ENCODE measurements at places on chromosomes 7 and 10.

- no peaks in the 10 kb centered on the region for H3K4me1 ChIP-seq
- H3K36me3 ChIP-seq = no peaks in the 10 kb centered on the region
- no peak for DNase-seq
Measured at GRCh38 chr10:113980408-113981087, 63.1 kb upstream of the ADRB1 start.

- H3K36me3 ChIP-seq = no peaks in the 10 kb centered on the region
- H3K4me1 ChIP-seq = peaks cover 5% of the 10 kb centered on the region
- no peak for DNase-seq
- H3K4me3 ChIP-seq = no peak overlapping the region
- no peak overlapping the region for H3K27ac ChIP-seq
- H3K27me3 ChIP-seq = peaks cover 93% of the 10 kb centered on the region
Measured at GRCh38 chr7:27209933-27210440, 10.1 kb upstream of the HOXA13 start.

- no peak overlapping the region for H3K27ac ChIP-seq
- H3K4me1 ChIP-seq = no peaks in the 10 kb centered on the region
- H3K36me3 ChIP-seq = no peaks in the 10 kb centered on the region
- no peaks in the 10 kb centered on the region for H3K27me3 ChIP-seq
Measured at GRCh38 chr10:12801214-12802087, 200.1 kb downstream of the CCDC3 start.

DNA sequence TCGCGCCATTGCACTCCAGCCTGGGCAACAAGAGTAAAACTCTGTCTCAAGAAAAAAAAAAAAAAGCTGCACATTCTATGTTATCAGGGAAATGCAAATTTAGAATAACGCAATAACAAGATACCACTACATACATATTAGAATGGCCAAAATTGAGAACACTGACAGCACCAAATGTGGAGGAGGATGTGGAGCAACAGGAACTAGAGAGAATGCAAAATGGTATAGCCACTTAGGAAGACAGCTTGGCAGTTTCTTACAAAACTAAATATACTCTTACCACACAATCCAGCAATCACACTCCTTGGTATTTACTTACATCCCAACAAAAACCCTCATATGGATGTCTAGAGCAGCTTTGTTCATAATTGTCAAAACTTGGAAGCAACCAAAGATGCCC is 76.8 kb downstream of the ALOX5 start:
- no peaks in the 10 kb centered on the region for H3K27me3 ChIP-seq
- H3K36me3 ChIP-seq = no peaks in the 10 kb centered on the region
- H3K4me1 ChIP-seq = no peaks in the 10 kb centered on the region
- H3K27ac ChIP-seq = no peak overlapping the region
- H3K4me3 ChIP-seq = no peak overlapping the region
- DNase-seq = no peak

DNA sequence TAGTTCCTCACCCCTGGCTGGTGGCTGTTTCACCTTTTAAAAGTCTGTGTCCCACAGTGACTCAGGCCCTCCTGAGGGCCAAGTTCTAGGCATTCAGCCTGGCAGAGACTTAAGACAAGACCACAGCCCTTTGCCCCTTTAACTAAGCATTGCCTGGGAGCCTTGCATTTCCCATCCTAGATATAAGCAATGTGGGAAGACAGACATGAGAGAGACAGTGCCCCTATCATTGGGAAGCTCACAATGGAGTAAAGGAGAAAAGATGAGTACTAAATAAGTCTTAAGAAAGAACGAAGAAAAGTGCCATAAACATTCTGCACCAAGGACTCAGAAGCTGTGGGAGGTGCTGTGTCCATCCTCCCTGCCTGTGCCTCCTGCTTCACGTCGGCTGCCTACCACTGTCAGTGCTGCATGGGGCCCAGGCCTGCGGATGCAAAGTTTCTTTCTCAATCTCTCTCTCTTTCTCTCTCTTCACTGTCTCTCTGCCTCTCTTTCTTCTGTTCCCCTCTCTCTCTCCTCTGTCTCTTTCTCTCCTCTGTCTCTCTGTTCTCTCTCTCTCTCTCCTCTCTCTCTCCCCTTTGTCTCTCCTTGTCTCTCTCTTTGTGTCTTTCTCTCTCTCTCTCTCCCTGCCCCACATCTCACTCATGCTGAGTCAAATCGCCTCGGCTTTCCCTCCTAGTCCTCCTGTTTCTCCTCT is 21.5 kb downstream of the GPRIN2 start:
- no peak overlapping the region for H3K27ac ChIP-seq
- no peak overlapping the region for H3K4me3 ChIP-seq
- peaks cover 32% of the 10 kb centered on the region for H3K27me3 ChIP-seq
- H3K4me1 ChIP-seq = no peaks in the 10 kb centered on the region

DNA sequence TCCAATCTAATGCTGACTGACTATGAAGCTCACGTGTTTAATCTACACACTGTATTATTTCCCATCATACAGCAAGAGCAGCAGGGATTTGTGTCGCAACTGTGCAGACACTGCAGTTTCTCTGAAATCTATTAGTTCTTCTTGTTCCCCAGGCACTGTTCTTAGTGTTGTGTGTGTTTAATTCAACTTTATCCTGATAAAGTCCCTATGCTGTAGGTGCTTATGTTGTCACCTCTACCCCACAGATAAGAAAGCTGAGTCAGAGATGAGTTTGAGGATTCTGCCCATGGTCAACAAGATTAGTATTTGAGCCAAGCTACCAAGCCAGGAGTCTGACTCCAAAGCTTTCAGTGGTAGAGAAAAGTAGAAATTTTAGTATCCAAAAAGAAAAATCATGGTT is 22.5 kb upstream of the EPHB6 start:
- H3K27me3 ChIP-seq = no peaks in the 10 kb centered on the region
- H3K36me3 ChIP-seq = no peaks in the 10 kb centered on the region
- DNase-seq = no peak
- no peak overlapping the region for H3K4me3 ChIP-seq
- no peaks in the 10 kb centered on the region for H3K4me1 ChIP-seq

DNA sequence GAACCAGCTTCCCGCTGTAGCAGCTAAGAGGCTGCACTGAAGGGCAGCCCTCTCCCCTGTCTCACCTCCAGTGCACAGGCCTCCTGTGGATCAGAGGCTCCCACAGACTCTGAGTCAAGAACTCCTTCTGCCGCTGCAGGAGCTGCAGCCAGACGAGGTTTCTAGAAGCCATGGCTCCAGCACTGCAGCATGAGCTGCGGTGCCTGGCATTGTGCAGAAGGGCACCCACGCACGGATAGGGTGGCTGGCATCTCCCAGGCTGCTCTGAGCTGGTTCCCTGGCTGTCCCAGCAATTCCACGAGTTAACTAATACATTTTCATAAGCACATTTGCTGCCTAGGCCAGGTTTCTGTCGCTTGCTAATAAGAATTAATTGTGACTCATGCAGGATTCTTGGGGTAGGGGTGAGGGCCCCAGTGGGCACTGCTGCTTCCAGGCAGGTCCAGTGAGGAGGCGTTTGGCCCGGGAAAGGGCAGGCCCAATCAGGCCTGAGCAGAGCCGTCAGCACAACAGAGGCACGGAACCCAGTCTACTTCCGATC is 594.2 kb downstream of the DNAJB6 start:
- no peak for DNase-seq
- no peak overlapping the region for H3K4me3 ChIP-seq
- H3K27ac ChIP-seq = no peak overlapping the region
- no peaks in the 10 kb centered on the region for H3K4me1 ChIP-seq
- no peaks in the 10 kb centered on the region for H3K27me3 ChIP-seq

DNA sequence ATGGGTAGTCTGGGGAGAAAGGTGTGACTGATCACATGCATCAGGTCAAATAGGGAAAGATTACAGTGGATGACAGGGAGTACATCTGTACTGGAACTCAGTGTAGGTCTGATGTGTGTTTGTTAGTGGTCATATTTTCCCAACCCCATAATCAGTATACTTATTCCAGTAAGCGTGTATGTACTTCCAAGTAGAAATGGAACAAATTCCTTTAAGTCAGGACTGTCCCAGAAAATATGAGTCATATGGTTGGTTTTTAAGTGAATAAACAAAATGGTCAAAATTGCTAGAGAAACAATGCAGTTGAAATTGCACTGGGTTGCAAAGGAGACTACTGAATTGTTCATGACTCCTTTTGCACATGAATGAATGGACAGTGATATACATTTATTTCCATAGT is 118.8 kb upstream of the MYO3A start:
- no peak overlapping the region for H3K4me3 ChIP-seq
- H3K36me3 ChIP-seq = no peaks in the 10 kb centered on the region
- DNase-seq = no peak
- no peaks in the 10 kb centered on the region for H3K4me1 ChIP-seq
- no peak overlapping the region for H3K27ac ChIP-seq

DNA sequence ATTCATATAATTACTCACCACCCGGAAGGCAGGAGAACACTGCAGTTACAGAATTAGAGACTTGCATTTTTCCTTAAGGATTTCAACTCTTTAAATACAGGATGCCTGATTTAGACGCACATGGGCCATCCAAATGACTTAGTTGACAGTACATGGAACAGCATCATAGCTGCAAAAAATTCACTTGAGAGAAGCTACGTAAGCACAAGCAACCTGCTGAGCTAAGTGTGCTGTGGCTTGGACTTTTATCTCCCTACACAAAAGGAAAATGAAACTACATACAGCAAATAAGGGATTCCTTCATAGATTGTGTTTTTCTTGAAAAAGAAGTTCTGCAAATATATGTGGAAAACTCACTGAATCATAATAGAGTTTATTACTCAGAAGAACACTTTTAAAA is 152.6 kb downstream of the POU6F2 start:
- no peaks in the 10 kb centered on the region for H3K4me1 ChIP-seq
- no peaks in the 10 kb centered on the region for H3K36me3 ChIP-seq
- no peak overlapping the region for H3K4me3 ChIP-seq
- peaks cover 2% of the 10 kb centered on the region for H3K27me3 ChIP-seq
- H3K27ac ChIP-seq = no peak overlapping the region
- DNase-seq = no peak

All from keratinocyte (primary cell).